ENCODE measurements at places on chromosomes 5 and 9.

GRCh38 chr9:88898039-88898720 is 93.1 kb upstream of the S1PR3 start:
- no peak for DNase-seq

DNA sequence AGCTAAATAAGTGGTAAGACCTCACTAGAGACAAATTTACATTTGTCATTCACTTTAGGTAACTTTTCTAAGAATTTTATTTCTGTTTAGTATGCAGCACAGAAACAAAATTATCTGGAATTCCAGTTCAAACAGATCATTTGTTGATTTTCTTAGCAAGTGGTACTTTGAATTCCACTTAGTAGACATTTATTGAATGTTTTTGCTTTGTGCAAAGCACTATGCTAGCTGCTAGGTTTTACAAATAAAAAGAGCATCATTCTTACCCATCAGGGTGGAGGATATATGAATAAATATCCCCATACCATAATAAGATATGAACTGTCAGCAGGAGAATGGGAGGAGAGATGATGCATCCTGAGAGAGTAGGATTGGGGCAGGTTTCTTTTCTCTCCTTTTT is 35.4 kb downstream of the GNG10 start:
- no peak for DNase-seq

DNA sequence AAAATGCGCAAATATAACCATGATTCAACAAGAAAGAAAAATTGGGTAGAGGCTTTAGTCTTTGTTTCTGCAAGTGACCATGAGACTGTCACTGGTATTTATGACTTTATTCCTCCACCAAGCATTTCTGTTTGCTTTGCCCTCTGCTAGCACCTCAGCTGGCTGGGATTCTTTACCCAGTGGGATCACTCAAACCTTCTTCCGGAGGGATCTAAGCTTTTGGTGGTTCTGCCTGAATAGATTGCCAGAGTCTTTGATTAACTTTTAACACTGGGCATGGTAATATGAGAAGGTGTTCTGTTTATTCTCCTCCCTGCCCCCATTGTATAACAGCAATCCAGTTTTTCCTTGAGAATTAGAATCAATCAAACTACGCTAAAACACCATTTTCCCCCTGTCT is 59.1 kb upstream of the FBN2 start:
- no peak for DNase-seq

GRCh38 chr5:154214371-154215106 is 24.0 kb downstream of the GALNT10 start:
- no peak for DNase-seq

DNA sequence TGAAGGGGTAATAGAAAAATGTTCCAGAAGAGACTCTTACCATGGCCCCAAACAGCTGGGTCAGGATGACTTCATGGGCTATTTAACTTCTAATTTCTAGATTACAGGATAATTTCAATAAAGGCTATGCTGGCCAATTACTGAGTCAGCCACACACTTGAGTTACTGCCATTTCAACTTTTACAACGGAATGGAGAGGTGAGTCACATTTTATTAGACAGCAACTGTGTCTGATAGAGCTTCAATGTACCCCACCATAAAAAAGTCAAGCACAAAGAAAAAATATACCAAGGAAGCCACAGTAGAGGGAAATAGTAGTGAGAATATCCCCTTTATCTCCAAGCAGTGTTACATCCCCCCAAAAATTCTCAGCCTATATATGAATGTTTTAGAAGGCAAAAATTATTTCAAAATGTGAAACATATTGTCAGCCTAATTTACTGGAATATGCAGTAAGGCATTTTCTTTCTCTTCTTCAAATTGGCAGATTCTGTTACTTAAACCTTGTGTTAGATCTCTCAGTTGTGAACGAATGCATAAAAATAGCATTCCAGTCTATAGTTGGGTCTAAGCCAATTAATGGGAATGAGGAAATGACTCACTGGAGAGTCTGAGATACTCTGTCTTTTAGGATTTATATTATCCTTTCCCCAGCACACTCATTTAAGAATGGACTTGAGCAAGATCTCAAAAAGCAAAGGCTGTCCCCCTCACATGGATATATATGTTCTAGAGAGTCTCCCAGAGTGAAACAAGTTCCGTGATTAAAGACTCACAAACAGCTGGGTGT is 47.1 kb upstream of the RAI14 start:
- no peak for DNase-seq

GRCh38 chr9:26013199-26013598 is 335.0 kb upstream of the TUSC1 start:
- no peak for DNase-seq

Measured in CD8-positive, alpha-beta T cell (primary cell).